Naive B cell (primary cell): ENCODE measurements at places on chromosomes 5 and 9.

DNA sequence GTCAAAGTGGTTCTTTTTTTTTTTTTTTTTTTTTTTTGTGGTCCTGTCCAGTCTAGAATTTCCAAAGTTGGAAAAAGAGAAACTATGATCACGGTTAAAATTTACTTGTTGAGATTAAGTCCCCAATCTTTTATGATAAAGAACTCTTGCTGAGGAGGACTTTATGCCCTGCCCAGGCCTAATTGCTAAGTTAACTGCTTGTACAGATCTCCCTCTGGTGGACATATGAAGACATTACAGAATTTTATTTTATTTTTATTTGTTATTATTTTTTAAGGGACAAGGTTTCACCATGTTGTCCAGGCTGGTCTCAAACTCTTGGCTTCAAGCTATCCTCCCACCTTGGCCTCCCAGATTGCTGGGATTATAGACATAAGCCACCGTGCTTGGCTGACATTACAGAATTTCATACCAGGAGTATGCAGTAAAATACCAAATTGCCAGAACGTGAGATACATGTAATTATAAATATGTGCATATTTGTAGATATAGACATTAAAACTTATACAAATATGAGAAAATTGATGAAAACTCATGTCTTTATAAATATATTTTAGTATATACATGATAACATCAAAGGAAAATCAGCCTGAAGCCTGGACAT is 91.2 kb downstream of the RFK start:
- DNase-seq: peak; percentile 9

DNA sequence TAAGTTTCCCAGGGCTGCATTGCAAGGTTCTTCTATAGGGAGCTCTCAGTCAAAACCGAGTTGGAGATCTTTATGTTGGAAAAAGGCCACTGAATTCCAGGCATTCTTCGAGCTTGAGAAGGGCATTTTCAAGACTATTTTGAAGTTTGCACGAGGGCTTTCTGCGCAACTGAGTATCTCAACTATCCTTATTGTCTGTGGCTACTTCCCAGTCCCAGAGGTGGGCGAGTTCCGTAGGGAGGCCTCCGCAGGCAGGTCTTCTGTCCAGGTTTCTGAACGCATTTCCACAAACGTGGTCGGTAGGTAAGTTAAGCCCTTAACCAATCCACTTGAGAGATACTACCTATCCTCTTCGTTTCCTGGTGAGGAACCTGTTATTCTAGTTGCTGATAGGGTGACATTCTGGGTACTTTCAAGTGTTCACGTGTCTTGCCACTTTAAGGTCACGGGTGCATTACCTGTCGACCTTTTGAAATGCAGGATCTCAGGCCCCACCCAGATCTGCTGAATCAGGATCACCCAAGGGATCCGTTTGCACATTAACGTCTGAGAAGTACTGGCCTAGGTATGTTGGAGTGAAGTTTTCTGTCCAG is 51.4 kb upstream of the TJP2 start:
- DNase-seq: no peak

DNA sequence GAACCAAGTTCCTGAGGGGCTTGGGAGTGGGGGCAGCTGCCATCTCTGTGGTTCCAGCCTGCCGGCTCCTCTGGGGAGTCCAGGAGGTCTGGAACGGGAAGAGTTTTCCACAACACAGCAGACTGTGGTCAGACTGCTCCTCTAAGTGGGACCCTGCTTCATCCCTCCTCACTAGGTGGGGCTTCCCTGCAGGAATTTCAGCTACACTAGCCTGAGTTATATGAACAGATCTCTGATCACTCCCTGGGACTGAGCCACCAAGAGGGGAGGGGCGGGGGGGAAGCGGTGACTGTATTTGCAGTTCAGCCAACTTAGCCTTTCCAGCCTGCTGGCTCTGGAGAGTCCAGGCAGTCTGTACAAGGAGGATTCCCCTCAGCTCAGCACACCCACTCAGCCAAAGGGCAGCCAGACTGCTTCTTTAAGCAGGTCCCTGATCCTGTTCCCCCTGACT is 19.4 kb downstream of the DTWD2 start:
- no peak for DNase-seq

- no peak for DNase-seq
These were observed at the start of gene LCNL1 for GRCh38 chr9:136982232-136983051. Gene LCNL1, plus strand, starts transcription at chr9:136982993. Its CDS starts 594 bp downstream, at chr9:136983587.

DNA sequence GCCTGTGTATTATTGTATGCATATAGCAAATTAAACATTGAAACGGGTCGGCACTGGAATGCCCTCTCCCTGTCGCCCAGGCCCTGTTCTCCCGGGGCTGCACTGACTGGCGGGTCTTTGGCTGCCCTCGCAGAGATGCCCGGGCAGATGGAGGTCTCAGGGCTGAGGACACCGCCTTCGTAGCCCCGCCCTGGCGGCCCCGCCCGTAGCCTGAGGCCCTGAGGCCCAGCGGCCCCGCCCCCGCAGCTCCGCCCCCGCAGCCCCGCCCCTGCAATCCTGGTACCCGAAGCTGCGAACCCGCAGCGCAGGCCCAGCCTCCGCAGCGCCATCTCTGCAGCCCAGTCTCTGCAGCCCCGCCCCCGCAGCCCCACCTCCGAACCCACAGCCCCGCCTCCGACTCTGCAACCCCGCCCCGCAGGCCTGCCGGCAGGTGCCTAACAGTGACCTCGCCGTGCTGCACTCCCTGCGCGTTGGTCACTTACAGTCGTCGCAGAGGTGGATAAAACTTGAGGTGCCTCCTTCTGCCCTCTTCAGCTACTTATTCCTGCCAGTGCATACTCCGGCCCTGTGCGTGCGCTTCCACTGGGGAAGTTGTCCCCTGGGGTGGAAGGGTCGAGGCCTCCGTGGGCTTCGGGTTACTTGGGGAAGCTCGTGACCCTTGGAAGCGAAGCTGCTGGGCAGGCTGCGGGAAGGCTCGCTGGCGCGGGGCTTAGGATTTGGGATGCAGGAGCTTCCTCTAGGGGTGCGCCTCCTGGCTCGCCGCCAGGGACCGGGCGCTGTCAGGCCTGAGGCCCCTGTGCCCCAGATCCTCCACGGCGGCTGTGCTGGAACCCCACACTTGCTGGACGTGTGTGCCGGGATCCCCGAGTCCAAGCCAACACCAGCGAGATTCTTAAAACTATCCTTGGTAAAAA is 72.3 kb downstream of the ICE1 start:
- DNase-seq: peak; percentile 80

- DNase-seq: no peak
These were observed 7.3 kb downstream of the SH3RF2 start for GRCh38 chr5:145943674-145944121.
